ENCODE measurements at places on chromosomes 7 and 10.

- no peak for DNase-seq
Measured at GRCh38 chr10:130215151-130215930, 79.2 kb downstream of the GLRX3 start.

DNA sequence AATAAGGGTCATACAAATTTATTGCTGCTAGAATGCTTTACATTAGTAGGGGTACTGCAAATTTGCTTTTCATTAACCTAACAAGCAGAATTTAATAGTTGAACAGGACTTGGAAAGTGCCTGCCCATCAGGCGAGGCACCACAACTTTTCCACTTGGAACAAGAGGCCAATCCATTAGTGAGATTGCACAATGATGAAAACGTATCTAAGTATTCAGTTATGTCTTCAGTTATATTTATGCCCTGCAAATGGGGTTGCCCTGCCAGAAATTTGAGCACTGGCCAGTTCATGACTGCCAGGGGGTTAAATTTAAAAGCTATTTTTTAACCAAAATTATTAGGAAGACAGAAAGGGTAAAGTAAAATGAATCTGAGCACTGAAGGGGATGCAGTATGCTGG lies 111.1 kb upstream of the PALS2 start:
- no peak for DNase-seq

DNA sequence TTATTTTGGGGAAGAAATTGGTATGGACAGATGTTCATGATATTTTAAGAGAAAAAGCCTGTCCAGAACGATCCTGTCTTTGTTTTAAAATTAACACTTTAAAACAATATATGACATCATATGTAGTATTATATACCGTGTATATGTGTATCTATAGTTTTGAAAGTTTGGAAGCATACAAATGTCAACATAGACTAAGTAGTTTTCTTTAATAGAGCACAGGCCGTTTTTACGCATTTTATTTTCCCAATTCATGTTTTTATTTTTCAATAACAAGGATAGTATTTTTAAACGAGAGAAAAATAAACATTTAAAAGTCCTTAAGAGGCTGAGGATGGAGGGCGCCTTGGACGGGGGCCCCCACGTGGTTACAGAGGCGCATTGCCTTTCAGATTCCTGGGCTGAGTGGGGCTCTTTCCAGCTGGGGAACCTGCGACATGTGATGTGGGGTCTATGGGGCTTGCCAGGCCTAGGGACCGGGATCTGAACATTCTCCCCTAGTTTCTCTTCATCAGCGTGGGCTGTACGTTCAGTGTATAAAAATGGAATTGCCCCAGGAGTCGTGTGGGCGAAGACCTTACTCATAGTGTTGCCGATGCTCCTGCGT lies 127.8 kb upstream of the ZNF746 start:
- peak; percentile 12 for DNase-seq

- no peak for DNase-seq
Measured at GRCh38 chr10:32943854-32944661, 14.0 kb downstream of the ITGB1 start.

- no peak for DNase-seq
Measured at GRCh38 chr10:93615576-93616235, 3.4 kb downstream of the PDE6C start.

GRCh38 chr7:11539853-11540252 lies 292.1 kb downstream of the THSD7A start:
- no peak for DNase-seq

- no peak for DNase-seq
Measured at GRCh38 chr7:122736183-122736582, 33.5 kb upstream of the RNF148 start.

DNA sequence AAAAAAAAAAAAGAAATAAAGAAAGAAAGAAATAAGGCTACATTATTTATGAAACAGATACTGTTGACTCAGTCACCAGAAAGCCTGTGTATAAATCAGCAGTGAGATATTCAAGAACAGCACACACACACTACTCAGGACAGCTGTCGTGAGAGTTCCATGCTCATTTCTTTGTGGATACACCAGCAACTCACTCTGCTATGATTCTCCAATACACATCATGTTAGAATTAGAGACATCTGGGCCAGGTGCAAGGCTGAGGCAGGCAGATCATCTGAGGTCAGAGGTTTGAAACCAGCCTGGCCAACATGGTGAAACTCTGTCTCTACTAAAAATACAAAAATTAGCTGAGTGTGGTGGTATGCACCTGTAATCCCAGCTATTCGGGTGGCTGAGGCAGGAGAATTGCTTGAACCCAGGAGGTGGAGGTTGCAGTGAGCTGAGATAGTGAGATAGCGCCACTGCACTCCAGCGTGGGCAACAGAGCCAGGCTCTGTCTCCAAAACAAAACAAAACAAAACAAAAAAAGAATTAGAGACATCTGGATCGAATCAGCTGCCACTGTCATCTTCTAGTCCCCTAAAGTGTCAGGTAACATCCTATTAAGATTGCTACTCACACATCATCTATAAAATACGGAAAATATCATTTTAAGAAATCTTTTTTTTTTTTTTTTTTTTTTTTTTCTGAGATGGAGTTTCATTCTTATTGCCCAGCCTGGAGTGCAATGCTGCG lies 11.2 kb upstream of the NUPR2 start:
- no peak for DNase-seq

DNA sequence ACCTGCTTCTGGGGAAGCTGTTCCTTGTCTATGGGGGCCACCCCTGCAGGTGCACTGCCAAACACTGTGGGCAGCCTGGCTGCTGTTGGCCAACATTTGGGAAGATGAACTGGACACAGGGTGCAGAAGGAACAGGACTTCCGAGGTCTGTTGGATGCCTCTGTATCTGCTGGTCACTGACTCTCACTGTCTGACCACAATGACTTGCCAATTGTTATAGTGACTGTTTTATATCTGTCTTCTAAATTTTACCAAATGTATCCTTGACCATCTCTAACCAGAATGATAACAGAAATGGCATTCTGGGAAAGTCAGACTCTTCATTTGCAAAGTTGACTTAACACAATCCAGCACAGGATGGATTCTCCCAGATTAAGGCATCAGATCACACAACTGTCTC lies 214.0 kb upstream of the PRSS58 start:
- DNase-seq, result no peak

DNA sequence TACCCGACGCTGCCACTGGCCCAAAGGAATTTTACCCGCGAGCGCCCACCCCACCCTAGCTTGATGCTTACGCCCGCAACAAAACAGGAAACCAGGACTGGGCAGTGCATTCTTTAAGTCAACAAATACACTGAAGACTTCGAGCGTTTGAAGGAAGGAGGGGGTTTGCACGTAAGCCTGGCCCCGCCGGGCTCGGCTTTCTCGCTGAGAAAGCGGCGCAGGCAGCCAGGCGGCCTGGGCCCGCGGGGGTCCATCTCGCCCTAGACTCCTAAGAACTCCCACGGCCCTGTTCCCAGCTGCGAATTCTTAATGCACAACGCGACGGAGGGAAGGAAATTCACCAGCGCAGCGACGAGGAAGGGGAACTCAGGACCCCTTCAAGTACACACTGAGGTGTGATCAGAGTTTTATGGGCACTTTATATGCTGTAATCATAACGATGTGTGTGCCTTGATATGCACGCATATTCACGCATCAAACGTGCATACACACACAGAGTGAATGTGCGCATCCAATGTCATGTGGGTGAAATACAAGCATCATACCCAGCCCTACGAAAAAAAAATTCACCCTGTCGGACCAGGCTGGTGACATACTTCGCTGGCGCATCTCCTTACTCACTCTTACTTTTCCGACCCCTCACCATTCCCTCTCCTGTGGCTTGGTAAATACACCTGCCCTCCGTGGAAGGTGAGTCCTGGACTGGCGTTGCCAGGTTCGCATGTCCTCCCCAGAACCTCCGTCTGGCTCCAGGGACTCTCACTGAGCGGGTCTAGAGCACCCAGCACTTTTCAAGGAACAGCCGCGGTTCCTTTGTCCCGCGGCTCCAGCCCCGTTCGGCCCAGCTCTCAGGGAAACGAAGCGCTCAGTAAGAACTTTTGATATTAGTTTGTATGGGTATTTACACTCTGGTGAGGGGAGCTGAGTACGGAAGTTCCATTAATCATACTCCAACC lies 5.7 kb upstream of the HOXA13 start:
- DNase-seq, result no peak

GRCh38 chr7:135922263-135922662 lies 54.9 kb downstream of the MTPN start:
- no peak for DNase-seq

- no peak for DNase-seq
Measured at GRCh38 chr10:29067161-29067560, 221.7 kb upstream of the LYZL1 start.

GRCh38 chr10:79930267-79930666 lies 18.6 kb downstream of the SFTPD start:
- DNase-seq, result no peak
